ENCODE measurements at places on chromosomes 3 and 15.

DNA sequence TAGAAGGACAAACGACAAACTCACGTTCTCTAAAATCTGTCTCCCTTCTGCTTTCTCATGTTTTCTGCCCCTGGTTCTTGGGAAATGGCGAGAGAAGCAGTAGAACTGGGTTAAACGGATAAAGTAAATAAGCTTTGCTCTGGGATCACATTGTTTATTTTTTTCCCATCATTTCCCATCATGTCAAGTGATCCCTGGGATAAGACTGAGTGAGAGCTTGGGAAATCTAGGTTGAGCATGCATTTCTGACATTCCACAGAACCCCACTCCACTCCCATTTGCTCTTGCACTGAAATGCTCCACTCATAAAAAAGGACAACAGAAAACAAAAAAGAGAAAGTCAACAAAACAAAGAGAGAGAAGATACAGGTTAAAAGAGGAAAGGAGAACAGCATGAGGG lies 69.1 kb downstream of the SEMA6D start:
- DNase-seq, result no peak

GRCh38 chr15:44216958-44217357 lies 21.9 kb upstream of the FRMD5 start:
- DNase-seq, result no peak

DNA sequence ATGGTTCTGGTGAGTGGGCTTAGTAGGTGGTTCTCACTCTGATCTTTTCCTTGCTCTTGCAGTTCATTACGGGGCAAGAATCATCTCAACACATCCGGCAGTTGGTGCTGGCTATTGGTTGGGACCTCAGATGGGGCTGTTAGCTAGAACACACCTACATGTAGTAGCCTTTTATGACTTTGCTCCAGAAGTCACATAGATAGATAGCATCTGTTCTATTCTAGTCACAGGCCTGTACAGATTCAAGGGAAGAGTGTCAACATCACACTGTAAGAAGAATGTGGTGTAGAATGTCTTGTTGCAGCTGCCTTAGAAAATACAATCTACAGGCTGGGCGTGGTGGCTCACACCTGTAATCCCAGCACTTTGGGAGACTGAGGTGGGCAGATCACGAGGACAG lies 15.1 kb downstream of the RAB5A start:
- no peak for DNase-seq

GRCh38 chr3:169966951-169967915 lies 626 bp downstream of the SEC62 start:
- peak; percentile 51 for DNase-seq

DNA sequence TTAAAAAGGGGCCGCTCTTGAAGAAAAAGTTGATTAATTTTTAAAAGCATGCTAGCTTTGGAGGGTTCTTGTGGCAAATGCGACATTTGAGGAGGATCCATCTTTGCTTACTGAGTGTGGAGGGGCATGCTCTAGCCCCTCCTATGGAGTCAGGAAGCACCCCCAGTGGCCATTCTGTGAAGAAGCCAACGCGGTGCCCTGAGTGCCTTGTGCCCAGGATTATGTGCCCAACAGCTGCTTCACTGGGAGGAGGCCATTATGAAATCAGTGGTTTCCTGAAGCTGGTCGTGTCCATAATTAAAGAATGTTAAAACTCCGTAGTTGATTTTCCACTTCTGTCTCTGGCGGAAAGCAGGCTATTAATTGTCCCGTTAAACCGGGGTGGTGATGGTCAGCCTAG lies 69.1 kb upstream of the TNFAIP8L3 start:
- DNase-seq, result no peak

DNA sequence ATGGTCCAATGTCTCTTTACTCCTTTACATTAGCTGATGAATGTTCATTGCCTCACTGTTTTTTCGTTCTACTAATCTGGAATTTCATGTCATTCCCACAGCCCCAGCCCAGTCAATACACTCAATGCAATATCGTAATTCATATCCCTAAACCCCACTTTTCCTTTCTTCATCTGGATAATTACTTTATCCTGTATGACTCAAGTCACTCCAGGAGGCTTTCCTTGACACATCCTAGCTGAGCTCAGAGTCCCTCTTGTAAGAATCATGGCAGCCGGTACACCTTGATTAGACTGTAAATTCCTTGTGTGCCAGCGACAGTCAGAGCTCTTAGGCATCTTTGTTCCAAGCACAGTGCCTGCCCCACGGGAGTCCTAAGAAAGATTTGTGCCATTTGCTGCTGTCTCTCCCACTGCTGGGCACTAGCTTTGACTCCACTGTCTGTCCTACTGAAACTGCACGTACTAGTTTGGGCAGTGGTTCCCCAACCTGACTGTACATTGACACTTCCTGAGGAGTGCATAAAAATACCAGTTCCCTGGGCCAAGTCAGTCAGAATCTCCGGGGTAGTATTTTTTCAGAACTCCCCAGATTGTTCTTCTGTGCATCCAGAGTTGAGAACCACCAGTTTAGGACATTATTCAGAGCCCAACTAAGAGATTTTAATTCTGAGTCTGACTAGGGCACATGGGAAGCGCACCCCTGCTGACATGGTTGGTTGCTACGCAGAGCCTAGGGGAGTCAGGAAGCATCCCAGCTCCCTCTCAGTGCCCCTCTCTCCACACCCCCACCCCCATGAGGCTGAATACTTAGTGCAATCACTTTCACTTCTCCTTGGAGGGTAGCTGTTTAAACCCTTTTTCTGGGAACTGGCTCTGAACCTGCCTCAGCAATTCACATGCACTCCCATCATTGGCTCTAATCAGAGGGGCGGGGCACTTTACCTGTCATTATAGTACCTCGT lies 19.5 kb upstream of the C3orf70 start:
- no peak for DNase-seq

DNA sequence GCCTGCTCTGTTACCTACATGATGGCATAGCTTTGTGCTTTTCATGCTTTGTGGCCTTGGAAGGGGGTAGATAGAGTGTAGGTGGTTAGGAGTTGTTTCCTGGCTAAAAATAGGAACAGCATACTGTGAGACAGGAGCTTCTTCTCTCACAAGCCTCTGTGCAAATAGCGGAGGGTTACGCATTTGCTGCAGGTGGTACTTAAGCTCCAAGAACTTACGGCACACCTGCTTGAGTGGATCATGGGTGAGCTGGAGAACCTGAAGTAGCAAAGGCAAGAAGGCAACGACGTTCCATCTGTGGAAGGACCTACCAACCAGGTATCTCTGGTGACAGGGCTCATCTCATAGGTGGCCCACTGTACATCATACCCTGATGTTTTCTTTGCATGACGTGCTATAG lies 66.0 kb downstream of the ST6GAL1 start:
- DNase-seq, result no peak

DNA sequence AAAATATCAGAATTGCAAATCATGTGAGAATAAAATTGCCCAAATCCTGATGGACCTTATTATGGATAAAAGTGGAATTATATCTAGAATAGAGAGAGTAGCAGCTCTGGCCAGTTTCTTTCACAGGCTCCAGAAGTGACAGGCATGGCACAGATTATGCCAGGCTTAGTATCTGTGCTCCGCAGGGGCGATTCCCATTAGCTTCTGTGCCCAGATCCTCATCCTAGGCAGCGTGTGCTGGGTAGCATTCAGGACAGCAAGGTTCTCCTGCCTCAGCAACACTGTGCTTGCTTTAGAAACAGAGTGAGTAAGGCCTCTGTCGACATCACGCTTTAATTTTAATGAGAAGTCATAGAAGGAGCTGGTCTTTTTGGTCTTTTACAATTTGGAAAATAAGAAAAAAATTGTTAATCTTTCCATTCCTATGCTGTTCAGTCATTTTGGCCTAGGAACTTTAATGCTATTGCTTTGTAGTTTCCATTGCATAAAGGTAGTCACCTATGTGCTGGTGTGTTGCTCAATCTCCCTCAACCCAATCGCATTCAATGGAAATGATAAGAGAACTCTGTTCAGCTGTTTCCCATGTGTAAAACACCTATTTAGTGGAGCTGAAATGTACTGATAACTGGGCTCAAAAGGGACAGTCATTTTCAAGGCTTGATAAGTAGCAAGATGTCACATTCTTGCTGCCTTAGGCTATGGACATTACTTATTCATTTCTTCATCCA lies 770.1 kb downstream of the AGBL1 start:
- DNase-seq, result no peak

- no peak for DNase-seq
These were observed 34.8 kb downstream of the LMCD1 start for GRCh38 chr3:8536096-8537056.

GRCh38 chr15:90219421-90220141 lies 14.2 kb downstream of the CIB1 start:
- DNase-seq, result peak; percentile 57

DNA sequence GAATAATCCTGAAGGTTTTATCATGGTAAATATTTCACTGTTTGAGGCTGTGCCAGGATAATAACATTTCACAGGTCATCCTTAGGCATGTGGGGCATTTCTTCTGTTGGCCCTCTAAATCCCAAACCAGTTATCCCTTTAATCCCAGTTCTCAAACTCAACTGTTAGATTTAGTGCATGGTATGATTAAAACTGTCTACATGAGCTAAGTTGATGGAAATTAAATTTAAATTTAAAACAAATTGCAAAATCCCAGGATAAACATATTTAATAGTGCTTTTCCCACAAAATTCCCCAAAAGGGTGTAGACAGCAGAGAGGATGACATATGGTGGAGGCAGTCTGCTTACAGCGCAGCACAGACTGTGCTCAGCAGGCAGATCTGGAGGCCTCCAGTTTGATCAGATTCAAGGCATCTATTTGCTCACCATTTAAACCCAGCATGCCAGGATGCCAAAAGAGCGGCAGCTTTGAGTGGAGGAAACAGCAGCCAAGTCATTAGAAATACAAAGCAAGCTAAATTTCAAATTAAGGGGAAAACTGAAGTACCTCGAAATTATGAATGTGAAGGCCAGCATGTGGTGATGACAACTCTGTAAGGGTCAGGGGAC lies 325.8 kb downstream of the KCNH8 start:
- DNase-seq, result no peak

- peak; percentile 34 for DNase-seq
These were observed 15.3 kb upstream of the NRROS start for GRCh38 chr3:196624067-196624790.

DNA sequence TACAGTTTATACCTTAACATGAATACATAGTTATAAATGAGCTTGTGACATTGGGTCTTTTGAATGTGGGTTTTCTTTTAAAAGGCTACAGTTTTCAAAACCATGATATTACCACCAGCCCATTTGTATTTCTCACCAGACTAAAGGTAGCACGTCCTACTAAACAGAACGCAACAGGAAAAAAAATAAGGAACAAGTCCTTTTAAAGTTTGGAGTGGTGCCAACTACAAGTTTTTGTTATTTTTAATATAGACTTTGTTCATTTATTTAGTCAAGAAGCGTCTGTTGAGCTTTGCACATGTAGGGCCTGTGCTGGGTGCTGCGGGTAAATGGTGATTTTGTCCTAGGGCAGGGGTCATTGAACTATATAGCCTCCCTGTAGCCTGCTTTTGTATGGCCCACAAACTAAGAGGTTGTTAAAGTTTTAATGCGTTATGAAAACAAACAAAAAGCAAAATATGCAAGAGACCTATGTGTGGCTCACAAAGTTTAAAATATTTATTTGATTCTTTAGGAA lies 164.4 kb downstream of the GHSR start:
- no peak for DNase-seq

Measured in CD4-positive, alpha-beta T cell treated with Interleukin-17A for 1 hour (primary cell).